ENCODE measurements at places on chromosomes 4 and X.

GRCh38 chrX:72430405-72430968 lies 124.8 kb upstream of the CITED1 start:
- no peak for DNase-seq

DNA sequence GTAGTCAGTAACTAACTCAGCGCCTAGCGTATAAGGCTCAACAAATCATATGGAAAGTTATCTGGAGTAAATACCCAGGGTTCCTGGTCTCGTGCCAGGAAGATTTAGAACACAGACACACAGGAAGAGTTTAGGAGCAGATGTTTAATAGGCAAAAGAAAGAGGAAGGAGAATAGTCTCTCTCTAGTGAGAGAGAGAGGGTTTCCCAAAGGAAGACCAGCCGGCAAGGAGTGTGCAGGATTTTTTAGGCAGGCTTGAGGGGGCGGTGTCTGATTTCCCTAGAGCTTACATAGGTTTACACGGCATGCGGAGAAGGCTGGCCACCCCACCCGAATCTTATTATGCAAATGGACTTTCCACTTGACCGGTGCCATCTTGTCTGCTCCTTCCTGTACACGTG lies 284.0 kb upstream of the FRG1 start:
- no peak for DNase-seq

- DNase-seq: no peak
Measured at GRCh38 chr4:182826391-182826790, 90.8 kb downstream of the DCTD start.

DNA sequence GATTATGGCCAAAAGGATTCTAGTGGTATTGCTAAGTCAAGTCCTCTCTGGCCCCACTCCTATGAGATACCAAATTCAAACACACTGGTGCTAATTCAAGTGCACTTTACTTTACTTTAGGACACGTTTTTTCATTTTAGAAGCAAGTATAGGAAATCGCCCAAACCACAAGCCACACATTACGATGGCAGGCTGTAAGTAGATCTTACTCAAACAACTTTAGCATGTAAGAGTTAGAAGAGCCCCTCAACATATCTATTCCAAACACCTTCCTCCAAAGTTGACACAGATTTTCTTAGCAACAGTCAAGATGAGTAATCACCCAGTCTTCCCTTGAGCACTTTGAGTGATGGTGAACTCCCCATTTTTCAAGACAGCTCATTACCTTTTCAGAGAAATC lies 43.6 kb downstream of the DRD5 start:
- no peak for DNase-seq

Data from OCI-M1 (cell line).